GM12878 (cell line): ENCODE measurements at places on chromosomes 11 and 22.

- no peak for DNase-seq
Measured at GRCh38 chr11:118514103-118514502, 13.2 kb upstream of the TTC36 start.

DNA sequence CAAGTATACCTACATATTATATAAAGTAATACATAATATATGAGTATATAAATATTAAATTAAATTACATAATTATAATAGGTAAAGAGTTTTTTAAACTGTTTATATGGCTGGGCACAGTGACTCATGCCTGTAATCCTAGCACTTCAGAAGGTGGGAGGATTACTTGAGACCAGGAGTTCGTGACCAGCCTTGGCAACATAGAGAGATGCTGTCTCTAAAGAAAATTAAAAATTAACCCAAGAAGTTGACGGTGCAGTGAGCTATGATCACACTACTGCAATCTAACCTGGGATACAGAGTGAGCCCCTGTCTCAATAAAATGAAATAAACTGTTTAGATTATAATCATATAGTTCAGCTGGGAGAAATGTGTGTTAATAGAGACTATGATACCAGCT is 363.0 kb downstream of the DDX10 start:
- no peak for DNase-seq

DNA sequence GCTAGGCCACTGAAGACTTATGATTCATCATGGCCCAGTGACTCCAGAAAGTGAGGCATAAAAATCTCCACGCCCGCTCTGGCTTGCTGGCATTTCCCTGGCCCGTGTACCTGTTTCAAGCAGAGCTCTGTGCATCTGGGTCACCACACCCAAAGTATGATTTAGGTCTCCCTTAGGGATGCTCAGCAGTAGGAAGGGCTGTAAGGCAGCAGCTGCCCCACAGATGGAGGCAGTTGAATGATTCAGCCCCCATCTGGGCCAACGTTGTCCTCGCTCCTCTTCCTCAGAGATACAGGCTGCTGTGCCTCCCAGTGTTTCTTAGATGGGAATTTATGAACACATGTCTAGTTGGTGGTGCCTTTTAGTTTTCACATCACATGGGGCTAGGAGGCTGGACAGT is 21.6 kb downstream of the GPR83 start:
- DNase-seq: no peak

GRCh38 chr11:9315078-9315688 is 790 bp upstream of the TMEM41B start:
- no peak for DNase-seq

- DNase-seq: no peak
Measured at GRCh38 chr22:31064369-31064768, 16.7 kb upstream of the SMTN start.
